Femur (tissue), 1 donor: ENCODE measurements at places on chromosomes 7 and 10.

- no peak for DNase-seq
Measured at GRCh38 chr10:7417103-7417623, 6.3 kb upstream of the SFMBT2 start.

- DNase-seq = no peak
Measured at GRCh38 chr10:24414597-24414996, 205.7 kb downstream of the KIAA1217 start.

DNA sequence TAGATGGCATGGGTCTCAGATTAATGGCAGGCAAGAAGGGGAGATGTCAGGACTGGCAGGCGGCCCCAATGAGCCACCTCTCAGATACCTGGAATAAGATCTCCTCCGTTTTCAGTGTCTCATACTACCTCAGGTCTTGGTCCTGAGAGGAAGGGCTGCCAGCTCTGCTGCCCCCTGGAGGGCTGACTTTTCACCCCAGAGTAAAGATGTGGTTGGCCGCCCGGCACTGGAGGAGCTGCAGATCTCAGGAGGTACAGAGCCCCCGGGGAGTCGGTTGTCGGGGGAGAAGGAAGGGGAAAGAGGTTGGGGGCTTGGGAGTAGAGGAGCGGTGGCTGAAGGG lies 642 bp upstream of the COL13A1 start:
- DNase-seq = peak; percentile 67

DNA sequence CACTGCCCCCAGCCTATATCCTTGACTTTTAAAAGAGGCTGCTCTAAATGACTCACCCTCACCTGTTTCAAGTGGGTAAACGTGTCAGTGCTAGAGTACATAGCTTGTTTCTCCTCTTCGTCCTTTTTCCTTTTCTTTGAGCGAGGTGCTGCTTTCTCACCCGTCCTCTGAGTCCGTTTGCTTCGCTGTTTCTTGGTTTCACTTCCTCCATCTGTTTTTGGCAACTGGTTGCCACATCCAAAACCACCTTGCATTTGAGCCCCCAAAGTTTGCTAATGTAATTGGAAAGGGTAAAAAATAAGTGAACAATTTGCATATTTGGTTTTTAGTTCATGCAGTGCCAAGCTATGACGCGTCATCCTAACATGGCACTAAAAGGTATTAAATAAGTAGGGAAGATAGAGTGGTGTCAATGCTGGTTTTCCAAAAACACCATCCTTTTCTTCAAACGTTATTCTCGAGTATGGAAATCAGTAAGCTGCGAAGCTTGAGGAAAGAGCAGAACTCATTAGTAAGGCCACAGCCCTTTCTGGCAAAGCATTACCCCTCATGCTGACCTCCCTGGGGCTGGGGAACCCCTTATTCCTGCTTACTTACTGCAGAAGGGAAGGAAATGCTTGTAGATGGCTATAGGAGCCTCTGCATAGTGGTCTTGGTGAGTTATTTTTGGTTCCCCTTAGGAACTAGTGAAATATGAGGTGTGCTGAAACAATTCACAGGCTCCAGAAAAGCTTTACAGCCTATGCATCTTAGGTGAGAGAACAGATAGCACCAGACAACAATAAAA lies 133.5 kb downstream of the GALNT11 start:
- no peak for DNase-seq

DNA sequence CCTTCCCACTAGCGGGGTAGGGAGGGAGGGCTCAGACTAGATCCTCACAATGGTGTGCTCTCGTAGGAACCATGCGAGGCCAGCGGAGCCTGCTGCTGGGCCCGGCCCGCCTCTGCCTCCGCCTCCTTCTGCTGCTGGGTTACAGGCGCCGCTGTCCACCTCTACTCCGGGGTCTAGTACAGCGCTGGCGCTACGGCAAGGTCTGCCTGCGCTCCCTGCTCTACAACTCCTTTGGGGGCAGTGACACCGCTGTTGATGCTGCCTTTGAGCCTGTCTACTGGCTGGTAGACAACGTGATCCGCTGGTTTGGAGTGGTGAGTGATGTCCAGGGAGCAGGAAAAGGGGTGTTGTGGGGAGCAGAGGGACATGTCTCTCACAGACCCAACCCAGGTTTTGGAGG lies 5.6 kb downstream of the ZDHHC16 start:
- DNase-seq = no peak

GRCh38 chr7:79165225-79165624 lies 288.2 kb downstream of the MAGI2 start:
- DNase-seq = no peak
